Spleen (tissue), 13 donors: ENCODE measurements at places on chromosomes 2 and 18. TPM values are rescaled to one million over a fixed set of nuclear protein-coding genes. Genes with fewer than 3 reads are reported as not detected.

Gene NPHP1
- polyA plus RNA-seq: 1.8 TPM

Gene STAT4
- polyA plus RNA-seq: 4.0 TPM

Gene NRP2
- 5.7 TPM for polyA plus RNA-seq

Gene CD8B
- polyA plus RNA-seq: 5.0 TPM

Gene SCN7A
- 0.15 TPM for polyA plus RNA-seq

Gene SESTD1
- polyA plus RNA-seq: 5.6 TPM

Gene L3MBTL4
- 2.1 TPM for polyA plus RNA-seq

Gene NEMP2
- 0.89 TPM for polyA plus RNA-seq

Gene REG3G
- polyA plus RNA-seq: 0.11 TPM

Gene UGT1A6
- not detected for polyA plus RNA-seq

Gene CENPA
- 5.5 TPM for polyA plus RNA-seq

Gene SULT6B1
- polyA plus RNA-seq: not detected

Gene POMC
- 8.8 TPM for polyA plus RNA-seq

Gene POTEJ
- not detected for polyA plus RNA-seq

Gene AQP12A
- 1.8 TPM for polyA plus RNA-seq

Gene NEURL3
- polyA plus RNA-seq: 0.79 TPM

Gene PLCL1
- 0.68 TPM for polyA plus RNA-seq

Gene TXNDC2
- polyA plus RNA-seq: 0.03 TPM

Gene KANSL3
- polyA plus RNA-seq: 15.3 TPM

Gene CSRNP3
- polyA plus RNA-seq: 0.51 TPM

Gene OTOF
- 0.16 TPM for polyA plus RNA-seq

Gene TEKT4
- not detected for polyA plus RNA-seq

Gene LONRF2
- 0.11 TPM for polyA plus RNA-seq

Gene SERPINB12
- polyA plus RNA-seq: not detected

Gene RAX
- not detected for polyA plus RNA-seq

Gene CCT4
- polyA plus RNA-seq: 79.5 TPM

Gene BOLL
- polyA plus RNA-seq: not detected

Gene ROCK1
- polyA plus RNA-seq: 8.9 TPM

Gene CYP27A1
- polyA plus RNA-seq: 8.7 TPM

Gene DOK6
- polyA plus RNA-seq: 0.16 TPM

Gene HAT1
- 30.1 TPM for polyA plus RNA-seq

Gene USP34
- polyA plus RNA-seq: 59.8 TPM

Gene CCDC85A
- 0.08 TPM for polyA plus RNA-seq

Gene CCDC141
- 0.32 TPM for polyA plus RNA-seq

Gene STPG4
- polyA plus RNA-seq: not detected

Gene ASPRV1
- 1.9 TPM for polyA plus RNA-seq

Gene CFAP65
- polyA plus RNA-seq: not detected
